Activated CD4-positive, alpha-beta T cell treated with anti-CD3 and anti-CD28 coated beads for 36 hours (primary cell): ENCODE measurements at places on chromosomes 1 and 21. TPM values are rescaled to one million over a fixed set of nuclear protein-coding genes. Genes with fewer than 3 reads are reported as not detected.

DNA sequence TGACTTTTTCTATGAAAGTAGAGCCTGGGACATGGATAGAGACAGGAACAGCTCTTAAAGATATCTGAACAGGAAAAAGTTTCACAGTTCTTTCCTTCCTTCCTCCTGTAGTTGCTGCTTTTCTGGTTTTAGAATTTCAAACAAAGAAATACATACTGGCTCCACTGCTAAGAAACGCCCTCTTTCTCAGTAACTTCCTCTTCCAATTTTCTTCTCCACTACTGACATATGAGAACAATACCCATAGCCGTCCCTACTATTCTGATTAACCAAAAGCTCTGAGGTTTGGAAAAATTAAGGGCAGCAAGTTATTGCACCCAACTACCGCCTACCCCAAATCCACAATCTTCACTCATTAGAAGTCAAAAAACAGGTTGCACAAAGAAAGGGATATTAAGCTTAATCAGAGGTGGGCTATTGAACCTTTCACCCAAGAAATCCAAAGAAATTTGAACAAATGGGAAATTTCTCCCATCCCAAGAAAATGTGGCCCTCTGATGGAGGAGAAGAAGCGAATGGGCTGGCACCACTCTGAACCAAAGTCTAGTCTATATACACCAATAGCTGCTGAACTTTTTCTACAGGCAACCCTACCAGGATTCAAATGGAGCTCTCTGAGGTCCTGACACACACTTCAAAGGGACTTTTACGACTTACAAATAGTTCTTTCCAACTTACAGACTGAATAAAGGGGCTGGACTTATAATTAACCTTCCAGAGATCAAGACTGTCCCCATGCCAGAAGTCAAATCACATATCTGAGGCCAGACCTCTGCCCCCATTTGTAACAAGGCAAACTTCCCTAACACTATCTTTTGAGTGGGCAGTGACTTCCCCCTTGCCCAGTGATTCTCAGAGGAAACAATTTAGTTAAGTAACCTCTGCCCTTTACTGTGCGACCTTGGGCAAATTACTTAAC is 1.7 kb downstream of the WASF2 start:
- peak overlapping the region; percentile 98 for H3K4me3 ChIP-seq
- peaks cover 39% of the 10 kb centered on the region for H3K4me1 ChIP-seq
- peaks cover 14% of the 10 kb centered on the region for H3K36me3 ChIP-seq
- no peaks in the 10 kb centered on the region for H3K27me3 ChIP-seq

GRCh38 chr1:77412820-77413530 is 131.2 kb downstream of the AK5 start:
- no peak overlapping the region for H3K4me3 ChIP-seq
- no peak for DNase-seq
- H3K36me3 ChIP-seq: peaks cover 28% of the 10 kb centered on the region

DNA sequence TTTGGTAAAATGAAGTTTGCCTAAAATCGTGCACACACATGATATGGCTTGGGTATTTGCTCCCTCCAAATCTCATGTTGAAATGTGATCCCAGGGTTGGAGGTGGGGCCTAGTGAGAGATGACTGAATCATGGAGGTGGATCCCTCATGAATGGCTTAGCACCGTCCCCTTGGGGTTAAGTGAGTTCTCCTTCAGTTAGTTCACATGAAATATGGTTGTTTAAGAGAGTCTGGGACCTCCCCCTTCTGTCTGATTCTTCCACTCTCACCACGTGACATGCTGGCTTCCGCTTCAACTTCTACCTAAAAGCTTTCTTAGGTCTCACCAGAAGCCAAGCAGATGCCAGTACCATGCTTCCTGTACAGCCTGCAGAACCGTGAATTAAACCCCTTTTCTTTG is 58.4 kb downstream of the SIPA1L2 start:
- H3K27ac ChIP-seq: no peak overlapping the region
- H3K4me3 ChIP-seq: no peak overlapping the region
- no peaks in the 10 kb centered on the region for H3K36me3 ChIP-seq
- H3K27me3 ChIP-seq: no peaks in the 10 kb centered on the region
- peaks cover 19% of the 10 kb centered on the region for H3K4me1 ChIP-seq

- H3K27me3 ChIP-seq: peaks cover 3% of the 10 kb centered on the region
- H3K4me1 ChIP-seq: no peaks in the 10 kb centered on the region
- DNase-seq: peak; percentile 90
- no peak overlapping the region for H3K4me3 ChIP-seq
- H3K36me3 ChIP-seq: no peaks in the 10 kb centered on the region
Observed at GRCh38 chr1:7667625-7668218, 103.4 kb upstream of the VAMP3 start.

- H3K4me1 ChIP-seq: peaks cover 4% of the 10 kb centered on the region
- H3K27ac ChIP-seq: no peak overlapping the region
- peaks cover 15% of the 10 kb centered on the region for H3K27me3 ChIP-seq
- H3K4me3 ChIP-seq: no peak overlapping the region
- DNase-seq: no peak
Observed at GRCh38 chr21:38384675-38385426, 113.4 kb downstream of the ERG start.

- H3K4me1 ChIP-seq: no peaks in the 10 kb centered on the region
- no peak overlapping the region for H3K27ac ChIP-seq
- peaks cover 2% of the 10 kb centered on the region for H3K27me3 ChIP-seq
- H3K36me3 ChIP-seq: no peaks in the 10 kb centered on the region
- no peak overlapping the region for H3K4me3 ChIP-seq
- no peak for DNase-seq
Observed at GRCh38 chr1:90356991-90357390, 360.1 kb downstream of the BARHL2 start.

- H3K36me3 ChIP-seq: no peaks in the 10 kb centered on the region
- no peaks in the 10 kb centered on the region for H3K4me1 ChIP-seq
- H3K4me3 ChIP-seq: no peak overlapping the region
- H3K27ac ChIP-seq: no peak overlapping the region
- H3K27me3 ChIP-seq: peaks cover 10% of the 10 kb centered on the region
Observed at GRCh38 chr1:78688697-78689096, 39.1 kb downstream of the IFI44 start.

Gene STYXL2
- total RNA-seq: not detected

- H3K36me3 ChIP-seq: no peaks in the 10 kb centered on the region
- H3K27me3 ChIP-seq: peaks cover 65% of the 10 kb centered on the region
- DNase-seq: peak; percentile 70
- no peak overlapping the region for H3K27ac ChIP-seq
- H3K4me3 ChIP-seq: no peak overlapping the region
Observed at GRCh38 chr1:58573705-58574591, 3.1 kb downstream of the TACSTD2 start.

DNA sequence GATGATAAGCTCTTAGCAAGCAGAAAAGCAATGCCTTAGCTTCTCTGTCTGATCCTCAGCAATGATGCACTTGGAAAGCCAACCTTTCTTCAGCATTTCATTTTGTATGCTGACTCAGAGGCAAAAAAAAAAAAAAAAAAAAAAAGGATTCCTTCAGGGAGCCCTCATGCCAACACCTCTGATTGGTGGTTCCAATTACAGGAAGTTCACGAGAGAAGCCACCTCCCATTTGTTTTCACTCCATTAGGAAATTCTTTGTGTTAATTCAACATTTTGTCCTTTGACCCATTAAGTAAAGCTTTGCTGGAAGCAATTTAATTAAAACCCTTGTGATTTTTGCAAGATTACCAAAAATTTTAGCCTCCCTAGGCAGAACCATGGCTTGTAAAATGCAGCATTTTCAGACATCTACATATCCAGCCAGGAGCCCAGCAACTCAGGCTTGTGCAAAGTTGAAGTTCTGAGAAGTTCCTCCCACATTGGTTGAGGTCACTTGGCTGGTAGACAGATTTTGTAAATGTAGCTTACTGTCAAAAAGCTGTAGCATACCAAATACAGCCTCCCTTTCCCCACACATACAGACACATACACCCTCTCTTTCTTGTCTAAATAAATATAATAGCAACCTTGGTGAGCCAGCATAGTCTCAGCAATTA is 27.1 kb upstream of the VTCN1 start:
- DNase-seq: no peak
- no peak overlapping the region for H3K4me3 ChIP-seq
- no peaks in the 10 kb centered on the region for H3K36me3 ChIP-seq
- no peaks in the 10 kb centered on the region for H3K4me1 ChIP-seq

Gene S100A16
- not detected for total RNA-seq

DNA sequence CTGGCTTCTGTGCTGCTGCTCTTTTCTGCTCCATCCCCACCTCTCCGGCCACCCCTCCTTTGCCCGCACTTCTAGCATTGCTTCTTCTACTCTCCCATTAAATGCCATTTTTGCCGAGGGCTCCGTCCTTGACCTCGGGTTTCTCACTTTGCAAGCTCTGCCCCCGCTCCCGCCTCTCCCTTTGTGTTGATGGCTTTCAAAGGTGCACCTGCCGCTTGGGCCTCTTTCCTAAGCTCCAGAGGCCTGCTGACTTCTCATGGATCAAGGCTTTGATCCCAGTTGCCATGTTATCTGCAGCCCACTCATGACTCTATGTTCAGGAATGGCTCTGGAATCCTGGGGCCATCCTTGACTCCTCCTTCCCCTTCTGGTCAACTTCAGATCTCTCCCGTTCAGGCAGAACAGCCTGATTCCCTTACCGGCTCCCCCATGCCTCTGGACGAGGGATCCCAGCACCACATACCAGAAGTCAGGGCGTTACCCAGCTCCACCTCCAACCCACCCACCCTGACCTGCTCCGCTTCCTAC is 54.3 kb downstream of the TLR5 start:
- DNase-seq: no peak
- no peaks in the 10 kb centered on the region for H3K36me3 ChIP-seq
- H3K27ac ChIP-seq: no peak overlapping the region
- H3K4me1 ChIP-seq: peaks cover 10% of the 10 kb centered on the region
- H3K27me3 ChIP-seq: no peaks in the 10 kb centered on the region

DNA sequence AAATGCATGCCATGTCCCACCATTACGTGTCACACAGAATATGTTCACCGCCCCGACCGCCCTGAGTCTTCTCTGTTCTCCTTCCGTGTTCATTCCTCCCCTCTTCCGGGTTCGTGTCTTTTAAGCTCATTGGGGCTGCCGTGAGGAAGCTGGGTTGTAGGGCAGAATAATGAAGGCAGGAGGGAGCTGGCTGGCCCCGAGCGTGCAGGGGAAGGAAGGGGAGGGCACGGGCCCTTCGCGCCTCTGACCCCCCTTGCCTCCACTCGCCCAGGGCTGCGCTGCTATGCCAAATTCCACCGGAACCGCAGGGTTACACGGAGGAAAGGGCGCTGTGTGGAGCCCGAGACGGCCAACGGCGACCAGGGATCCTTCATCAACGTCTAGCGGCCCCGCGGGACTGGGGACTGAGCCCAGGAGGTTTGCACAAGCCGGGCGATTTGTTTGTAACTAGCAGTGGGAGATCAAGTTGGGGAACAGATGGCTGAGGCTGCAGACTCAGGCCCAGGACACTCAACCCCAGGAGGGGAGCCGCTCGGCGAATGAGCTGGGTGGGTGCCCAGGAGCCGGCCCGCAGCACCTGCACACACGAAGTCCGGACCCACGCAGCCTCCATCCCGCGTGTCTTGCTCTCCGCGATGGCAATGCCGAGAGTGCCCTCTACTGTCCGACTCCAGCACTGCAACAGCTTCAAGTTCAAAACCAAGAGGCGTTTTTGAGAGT is 16.5 kb upstream of the AGTRAP start:
- H3K27ac ChIP-seq: peak overlapping the region; percentile 71
- DNase-seq: peak; percentile 91
- H3K27me3 ChIP-seq: no peaks in the 10 kb centered on the region
- peaks cover 13% of the 10 kb centered on the region for H3K4me1 ChIP-seq
- H3K36me3 ChIP-seq: no peaks in the 10 kb centered on the region
- H3K4me3 ChIP-seq: peak overlapping the region; percentile 70

GRCh38 chr1:153386500-153386901 is 4.4 kb downstream of the S100A8 start:
- H3K27ac ChIP-seq: no peak overlapping the region
- no peak overlapping the region for H3K4me3 ChIP-seq
- no peak for DNase-seq
- no peaks in the 10 kb centered on the region for H3K36me3 ChIP-seq
- H3K4me1 ChIP-seq: no peaks in the 10 kb centered on the region

DNA sequence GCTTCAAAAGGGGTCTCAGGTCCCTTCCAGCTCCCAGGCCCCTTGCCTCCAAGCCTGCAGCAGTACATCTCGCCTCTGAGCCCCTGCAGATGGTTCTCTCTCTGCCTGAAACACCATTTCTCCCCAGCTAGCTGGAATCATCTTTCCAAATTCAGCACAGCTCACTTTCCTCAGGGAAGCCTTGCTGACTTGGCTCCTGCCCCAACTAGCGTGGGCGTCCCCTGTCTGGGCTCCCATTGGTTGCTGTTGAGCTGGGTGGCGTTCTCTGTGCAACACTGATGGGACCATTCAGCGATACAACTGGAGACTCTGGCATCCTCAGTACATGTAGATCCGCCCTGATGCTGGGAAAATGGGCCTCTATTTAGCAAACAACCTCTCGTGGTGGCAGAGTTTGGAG is 141.3 kb upstream of the IGSF21 start:
- DNase-seq: no peak
- H3K27ac ChIP-seq: no peak overlapping the region
- no peaks in the 10 kb centered on the region for H3K4me1 ChIP-seq
- no peaks in the 10 kb centered on the region for H3K36me3 ChIP-seq

DNA sequence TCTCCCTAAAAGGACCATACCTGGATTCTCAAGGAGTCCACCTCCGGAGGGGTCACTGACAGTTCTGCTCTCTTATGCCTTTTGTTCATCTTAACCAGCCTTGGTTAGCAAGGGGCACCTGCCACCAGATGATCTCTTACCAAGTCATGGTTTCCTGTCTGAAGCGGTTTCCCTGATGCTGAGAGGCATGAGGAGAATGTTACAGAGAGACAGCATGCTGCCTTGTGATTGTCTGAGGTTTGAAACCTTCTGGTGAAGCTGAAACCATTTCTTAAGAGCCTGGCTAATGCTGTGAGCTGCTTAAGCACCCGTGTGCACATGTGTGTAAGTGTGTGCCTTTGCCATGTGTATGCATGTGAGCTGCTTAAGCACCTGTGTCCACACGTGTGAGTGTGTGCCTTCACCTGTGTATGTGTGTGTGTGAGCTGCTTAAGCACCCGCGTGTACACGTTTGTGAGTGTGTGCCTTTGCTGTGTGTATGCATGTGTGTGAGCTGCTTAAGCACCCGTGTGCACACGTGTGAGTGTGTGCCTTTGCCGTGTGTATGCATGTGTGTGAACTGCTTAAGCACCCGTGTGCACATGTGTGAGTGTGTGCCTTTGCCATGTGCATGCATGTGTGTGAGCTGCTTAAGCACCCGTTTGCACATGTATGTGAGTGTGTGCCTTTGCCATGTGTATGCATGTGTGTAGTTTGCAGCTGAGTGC is 136.4 kb upstream of the COL6A1 start:
- H3K27me3 ChIP-seq: no peaks in the 10 kb centered on the region
- H3K4me3 ChIP-seq: no peak overlapping the region
- DNase-seq: no peak
- H3K27ac ChIP-seq: no peak overlapping the region
- peaks cover 23% of the 10 kb centered on the region for H3K4me1 ChIP-seq
- H3K36me3 ChIP-seq: peaks cover 7% of the 10 kb centered on the region

GRCh38 chr1:54483875-54484437 is 64.1 kb upstream of the ACOT11 start:
- H3K4me3 ChIP-seq: no peak overlapping the region
- DNase-seq: no peak
- no peak overlapping the region for H3K27ac ChIP-seq
- no peaks in the 10 kb centered on the region for H3K36me3 ChIP-seq
